ENCODE measurements at places on chromosomes 4 and X.

DNA sequence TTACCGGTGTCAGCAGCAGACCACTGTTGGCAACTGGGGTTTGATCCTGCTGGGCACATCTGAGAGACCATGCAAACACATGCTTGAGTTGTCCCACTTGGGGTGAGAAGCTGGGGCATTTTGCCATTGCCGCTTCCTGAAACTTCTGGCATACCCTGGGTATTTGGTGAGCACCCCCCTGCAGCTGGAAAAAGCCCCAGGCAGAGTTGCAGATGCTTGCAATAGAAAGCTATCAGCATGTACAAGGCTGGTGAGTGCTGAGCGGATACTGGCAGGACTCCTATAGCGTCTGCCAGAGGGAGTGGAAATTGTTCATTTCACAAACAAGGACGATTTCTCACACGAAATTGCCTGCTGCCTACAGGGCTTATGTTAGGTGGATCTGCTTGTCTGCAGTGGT, 32.3 kb downstream of the SUPT20HL1 start:
- no peak for DNase-seq

GRCh38 chr4:108396900-108397497, 223.4 kb upstream of the RPL34 start:
- DNase-seq, result no peak

DNA sequence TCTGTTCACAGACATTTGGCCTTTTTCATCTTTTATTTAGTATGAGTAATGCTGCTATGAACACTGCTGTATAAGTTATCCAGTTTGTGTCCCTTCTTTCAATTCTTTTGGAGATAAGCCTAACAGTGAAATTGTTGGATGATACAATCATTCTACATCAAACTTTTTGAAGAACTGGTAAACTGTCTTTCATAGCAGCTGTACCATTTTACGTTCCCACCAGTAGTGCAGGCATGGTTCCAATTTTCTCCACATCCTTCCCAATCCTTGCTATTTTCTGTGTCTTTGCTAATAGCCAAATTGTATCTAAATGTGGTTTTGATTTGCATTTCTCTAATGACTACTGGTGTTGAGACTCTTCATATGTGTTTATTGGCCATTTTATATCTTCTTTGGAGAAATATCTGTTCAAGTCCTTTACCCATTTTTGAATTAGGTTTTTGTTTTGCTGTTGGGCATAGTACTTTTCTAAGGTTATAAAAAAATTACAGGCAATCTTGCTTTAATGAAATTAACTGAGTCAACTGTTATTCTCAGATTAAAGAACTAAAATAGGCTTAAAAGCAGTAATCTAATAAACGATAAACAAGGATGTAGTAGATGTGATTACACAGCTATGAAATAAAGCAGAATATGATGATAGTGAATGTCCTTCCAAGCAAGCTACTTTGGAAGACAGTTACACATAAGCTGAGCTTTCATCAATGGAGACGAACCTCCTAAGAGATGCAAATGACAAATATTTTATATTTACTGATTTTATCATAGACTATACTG, 57.2 kb downstream of the FBXW7 start:
- no peak for DNase-seq

- DNase-seq, result no peak
Observed at GRCh38 chr4:171751538-171751937, 61.7 kb upstream of the GALNTL6 start.

GRCh38 chrX:78643096-78643495, 16.0 kb downstream of the RTL3 start:
- DNase-seq, result no peak

DNA sequence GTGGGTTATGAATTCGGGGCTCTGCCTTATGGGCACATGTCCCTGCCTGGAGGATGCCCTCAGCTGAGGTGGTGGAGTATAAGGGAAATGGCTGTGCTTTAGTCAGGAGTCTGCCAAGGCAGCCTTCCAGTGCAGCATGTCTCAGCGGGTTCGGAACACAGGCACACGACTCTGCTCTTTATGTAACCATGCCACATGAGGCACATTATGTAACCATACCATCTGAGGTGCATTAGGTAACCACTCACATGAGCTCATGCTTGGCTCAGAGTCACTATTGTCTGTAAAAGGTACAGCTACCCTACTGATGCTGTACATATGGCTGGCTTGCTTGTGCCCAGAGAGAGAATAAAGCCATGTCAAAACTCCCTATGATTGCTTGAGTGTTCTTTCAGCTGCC, 723.6 kb downstream of the TRAM1L1 start:
- DNase-seq, result no peak

- DNase-seq, result no peak
Observed at GRCh38 chr4:156238171-156238570, 284.5 kb upstream of the CTSO start.

DNA sequence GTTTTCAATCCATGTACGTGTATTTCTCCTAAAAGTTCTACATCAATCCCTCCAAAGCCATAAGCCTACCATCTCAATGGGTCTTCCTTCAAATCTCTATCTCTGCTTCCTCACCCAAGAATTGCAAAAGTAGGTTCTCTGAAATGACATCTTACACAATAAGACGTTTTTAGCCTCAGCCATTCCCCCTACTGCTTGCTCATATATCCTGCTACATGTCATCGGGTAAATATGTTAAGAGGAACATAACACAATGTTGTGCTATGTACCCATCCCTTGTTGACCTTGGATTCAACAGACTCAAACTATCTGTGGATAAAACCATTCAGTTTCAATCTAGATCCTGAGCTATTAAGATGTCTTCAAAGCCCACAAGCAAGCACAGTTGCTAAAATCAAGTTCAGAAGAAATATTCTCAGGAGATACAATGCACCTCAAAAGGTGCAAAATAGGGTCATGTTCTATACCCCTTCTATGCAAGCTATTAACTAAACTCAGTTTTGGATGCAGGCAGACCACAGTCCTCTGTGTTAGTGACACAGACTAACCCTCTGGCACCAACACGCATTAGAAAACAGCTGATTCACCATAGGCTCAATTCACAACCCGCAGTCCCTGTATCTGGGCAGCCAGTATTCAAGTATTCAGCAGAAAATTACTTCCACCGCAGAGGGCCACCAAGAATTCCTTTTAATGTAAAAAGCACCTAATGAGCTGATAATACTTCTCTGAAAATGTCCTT, 56.8 kb downstream of the CD99L2 start:
- no peak for DNase-seq

GRCh38 chr4:17702641-17703040, 78.8 kb downstream of the FAM184B start:
- DNase-seq, result no peak

DNA sequence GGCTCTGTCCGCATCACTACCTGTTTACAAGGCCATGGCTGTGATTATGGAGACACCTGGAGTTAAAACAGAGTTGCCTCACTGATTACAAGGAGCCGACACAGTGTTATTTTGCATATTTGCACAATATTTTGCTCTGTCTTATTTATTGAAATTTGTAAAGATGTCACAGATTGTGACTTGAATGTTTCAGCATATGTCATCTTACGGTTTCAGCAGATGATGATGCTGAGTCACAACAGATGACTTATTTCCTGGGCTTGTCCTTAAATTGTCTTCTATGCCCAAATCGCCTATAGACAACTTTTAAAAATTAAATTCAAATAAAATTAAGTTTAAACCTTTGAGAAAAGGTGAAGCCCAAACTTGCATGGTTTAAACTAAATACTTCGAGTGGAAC, 87.1 kb upstream of the INPP4B start:
- DNase-seq, result no peak

- no peak for DNase-seq
Observed at GRCh38 chrX:131895807-131896206, 127.3 kb upstream of the STK26 start.

GRCh38 chr4:63529581-63530337, 879.5 kb downstream of the TECRL start:
- no peak for DNase-seq

- DNase-seq, result no peak
Observed at GRCh38 chr4:114281164-114281960, 301.9 kb upstream of the ARSJ start.

DNA sequence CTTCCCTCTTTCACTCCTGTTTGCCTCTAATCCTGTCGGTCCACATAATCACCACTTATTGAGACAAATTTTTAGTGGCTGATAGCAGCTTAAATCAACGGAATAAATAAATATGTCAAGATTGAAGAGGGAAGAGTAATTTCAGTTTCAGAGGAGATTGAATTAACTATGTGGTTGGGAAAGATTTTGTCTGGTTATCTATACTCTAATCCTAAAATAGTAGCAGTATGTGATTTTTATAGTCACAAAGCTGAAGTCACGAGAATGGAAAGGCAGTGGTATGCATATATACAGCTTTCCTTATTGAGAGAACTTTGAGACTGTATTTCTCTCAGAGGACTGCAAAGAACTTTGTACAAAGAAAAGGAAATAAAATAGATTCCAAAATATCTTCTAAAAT, 493.3 kb downstream of the FAT4 start:
- DNase-seq, result no peak

DNA sequence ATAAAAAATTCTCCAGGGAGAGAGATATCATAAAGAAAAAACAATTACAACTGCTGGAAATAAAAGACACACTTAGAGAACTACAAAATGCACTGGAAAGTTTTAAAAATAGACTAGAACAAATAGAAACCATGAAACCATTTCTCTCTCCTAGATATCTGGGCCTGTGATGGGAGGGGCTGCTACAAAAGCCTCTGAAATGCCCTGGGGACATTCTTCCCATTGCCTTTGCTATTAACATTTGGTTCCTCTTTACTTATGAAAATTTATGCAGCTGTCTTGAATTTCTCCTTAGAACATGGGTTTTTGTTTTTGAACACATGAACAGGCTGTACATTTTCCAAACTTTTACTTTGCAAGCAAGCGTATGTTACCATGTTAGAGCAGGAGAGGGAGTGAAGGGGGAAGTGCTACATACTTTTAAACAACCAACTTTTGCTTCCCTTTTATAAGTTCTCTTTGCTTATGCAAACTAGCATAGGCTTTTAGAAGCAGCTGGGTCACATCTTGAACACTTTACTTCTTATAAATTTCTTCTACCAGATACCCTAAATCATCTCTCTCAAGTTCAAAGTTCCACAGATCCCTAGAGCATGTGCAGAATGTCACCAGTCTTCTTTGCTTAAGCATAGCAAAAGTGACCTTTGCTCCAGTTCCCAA, 47.9 kb upstream of the PACRGL start:
- no peak for DNase-seq

- no peak for DNase-seq
Observed at GRCh38 chr4:106056914-106057313, 161.6 kb downstream of the NPNT start.
